ENCODE measurements at places on chromosomes 5 and 9.

DNA sequence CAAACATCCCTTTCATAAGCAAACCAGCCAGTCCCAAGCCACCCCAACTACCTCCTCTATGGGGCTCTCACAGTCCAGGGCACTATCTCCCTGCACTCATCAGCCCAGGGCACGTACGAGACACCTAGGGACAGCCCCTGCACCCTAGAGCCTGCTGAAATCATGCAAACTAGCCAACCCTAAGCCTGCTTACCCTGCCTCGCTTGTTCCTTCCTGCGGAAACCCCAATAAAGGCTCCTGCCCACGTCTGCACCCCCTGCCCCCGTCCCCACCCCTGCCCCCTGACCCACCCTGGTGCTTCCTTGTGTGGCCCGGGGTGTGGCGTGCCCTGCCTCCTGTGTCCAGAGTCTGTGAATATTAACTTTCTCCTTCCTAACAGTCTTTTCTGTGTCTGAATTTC is 135.9 kb downstream of the GADD45G start:
- H3K27me3 ChIP-seq: no peaks in the 10 kb centered on the region
- peaks cover 30% of the 10 kb centered on the region for H3K4me1 ChIP-seq
- H3K27ac ChIP-seq: no peak overlapping the region
- H3K4me3 ChIP-seq: no peak overlapping the region
- H3K36me3 ChIP-seq: no peaks in the 10 kb centered on the region

- DNase-seq: no peak
- H3K4me1 ChIP-seq: no peaks in the 10 kb centered on the region
- H3K27me3 ChIP-seq: no peaks in the 10 kb centered on the region
- no peak overlapping the region for H3K4me3 ChIP-seq
- H3K27ac ChIP-seq: no peak overlapping the region
Observed at GRCh38 chr5:113317636-113318035, 117.2 kb downstream of the TSSK1B start.

- H3K27me3 ChIP-seq: no peaks in the 10 kb centered on the region
- H3K4me1 ChIP-seq: peaks cover 7% of the 10 kb centered on the region
- DNase-seq: no peak
Observed at GRCh38 chr9:2021731-2022130, 6.6 kb downstream of the SMARCA2 start.

- no peaks in the 10 kb centered on the region for H3K27me3 ChIP-seq
- no peaks in the 10 kb centered on the region for H3K36me3 ChIP-seq
- no peak overlapping the region for H3K27ac ChIP-seq
- no peak overlapping the region for H3K4me3 ChIP-seq
Observed at GRCh38 chr9:77807281-77807683, 159.2 kb upstream of the GNA14 start.

DNA sequence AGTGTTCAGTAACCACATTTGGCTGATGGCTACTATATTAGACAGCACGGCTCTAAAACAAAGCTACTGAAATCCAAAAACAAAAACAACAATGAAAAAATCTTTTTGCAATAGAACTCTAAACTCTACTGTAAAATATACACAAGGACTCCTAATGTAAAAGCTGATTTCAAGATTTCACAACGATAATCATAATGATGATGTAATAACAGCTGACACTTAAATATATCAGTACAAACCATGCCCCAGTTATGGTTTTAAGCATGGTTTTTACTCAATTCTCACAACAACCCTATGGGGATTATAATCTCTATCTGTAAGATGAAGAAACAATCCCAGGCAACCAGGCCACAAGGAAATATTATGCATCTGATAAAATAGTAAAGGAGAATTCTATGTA is 3.3 kb downstream of the ZNF300 start:
- no peak overlapping the region for H3K4me3 ChIP-seq
- no peak for DNase-seq
- no peaks in the 10 kb centered on the region for H3K27me3 ChIP-seq
- no peak overlapping the region for H3K27ac ChIP-seq
- H3K4me1 ChIP-seq: no peaks in the 10 kb centered on the region

DNA sequence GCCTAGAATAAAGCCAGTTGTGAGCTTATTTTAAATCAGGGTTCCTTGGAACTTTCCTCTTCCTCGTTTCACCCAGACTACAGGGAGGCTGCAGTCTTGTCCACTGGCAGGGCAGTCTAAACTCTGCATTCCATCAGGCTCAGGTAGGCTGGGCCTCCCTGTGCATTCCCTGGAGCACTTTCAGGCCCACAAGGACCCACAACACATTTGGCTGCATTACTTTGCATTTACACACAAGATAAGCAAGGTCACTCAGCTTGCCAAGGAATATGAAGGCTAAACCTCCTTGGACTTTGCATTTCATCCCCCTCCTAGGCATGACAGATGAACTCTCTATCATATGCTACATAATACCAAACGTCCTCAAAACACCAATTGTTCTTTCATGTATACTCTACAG is 104.2 kb downstream of the MARCHF3 start:
- no peaks in the 10 kb centered on the region for H3K4me1 ChIP-seq
- H3K27me3 ChIP-seq: no peaks in the 10 kb centered on the region
- DNase-seq: no peak
- no peaks in the 10 kb centered on the region for H3K36me3 ChIP-seq
- no peak overlapping the region for H3K4me3 ChIP-seq

DNA sequence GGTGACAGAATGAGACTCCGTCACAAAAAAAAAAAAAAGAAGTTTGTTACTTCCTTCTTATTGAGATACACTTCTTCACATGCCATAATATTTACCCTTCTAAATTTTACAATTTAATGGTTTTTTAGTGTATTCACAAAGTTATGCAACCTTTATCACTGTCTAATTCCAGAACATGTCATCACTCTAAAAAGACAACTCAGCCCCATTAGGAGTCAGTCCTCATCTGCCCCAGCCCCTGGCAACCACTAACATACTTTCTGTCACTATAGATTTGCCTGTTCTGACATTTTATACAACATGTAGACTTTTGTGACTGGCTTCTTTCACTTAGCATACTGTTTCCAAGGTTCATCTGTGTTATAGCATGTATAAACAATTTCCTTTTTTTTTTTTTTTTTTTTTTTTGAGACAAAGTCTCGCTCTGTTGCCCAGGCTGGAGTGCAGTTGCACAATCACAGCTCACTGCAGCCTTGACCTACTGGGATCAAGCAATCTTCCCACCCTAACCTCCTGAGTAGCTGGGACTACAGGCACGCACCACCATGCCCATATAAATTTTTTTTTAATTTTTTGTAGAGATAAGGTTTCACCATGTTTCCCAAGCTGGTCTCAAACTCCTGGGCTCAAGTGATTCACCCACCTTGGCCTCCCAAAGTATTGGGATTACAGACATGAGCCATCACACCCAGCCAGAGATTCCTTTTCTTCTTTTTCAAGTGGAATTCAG is 18.0 kb downstream of the AQP3 start:
- no peaks in the 10 kb centered on the region for H3K4me1 ChIP-seq
- no peaks in the 10 kb centered on the region for H3K36me3 ChIP-seq
- H3K27ac ChIP-seq: no peak overlapping the region
- H3K4me3 ChIP-seq: no peak overlapping the region

DNA sequence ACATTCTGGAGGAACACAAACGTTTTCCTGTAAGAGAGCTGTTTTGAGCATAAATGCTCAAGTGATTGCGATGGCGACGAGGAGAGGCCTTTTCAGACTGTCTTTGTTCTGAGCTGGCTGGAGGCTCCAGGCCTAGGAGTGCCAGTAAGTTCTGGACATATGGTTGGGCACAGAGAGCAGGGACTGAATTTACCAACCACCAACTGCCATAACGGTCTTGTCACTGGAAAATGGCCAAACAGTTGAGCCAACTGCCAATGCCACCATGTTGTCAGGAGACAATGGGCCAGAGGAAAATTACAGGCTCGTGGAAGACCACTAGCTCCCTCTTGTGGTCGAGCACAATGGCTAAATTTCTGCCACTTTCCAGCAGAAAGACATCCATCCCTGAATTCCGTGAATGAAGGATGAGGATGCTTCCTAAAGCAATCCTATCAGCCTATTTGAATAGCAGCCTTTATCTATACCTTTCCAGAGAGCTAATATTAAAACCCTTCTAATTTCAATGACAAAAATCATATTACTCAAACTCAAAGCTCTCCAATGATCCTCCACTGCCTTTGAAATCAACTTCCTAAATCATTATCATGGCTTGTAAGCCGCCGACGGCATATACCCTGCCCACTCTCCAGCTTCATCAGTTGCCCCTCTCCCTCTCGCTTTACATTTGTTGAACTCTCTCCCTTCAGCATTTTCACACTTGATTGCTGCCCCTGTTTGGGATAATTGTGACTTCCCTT is 66.9 kb upstream of the GLIS3 start:
- DNase-seq: no peak
- H3K27me3 ChIP-seq: no peaks in the 10 kb centered on the region
- H3K4me3 ChIP-seq: no peak overlapping the region
- no peak overlapping the region for H3K27ac ChIP-seq

GRCh38 chr9:96660692-96661248 is 5.7 kb upstream of the PRXL2C start:
- no peaks in the 10 kb centered on the region for H3K27me3 ChIP-seq
- no peaks in the 10 kb centered on the region for H3K4me1 ChIP-seq
- H3K36me3 ChIP-seq: no peaks in the 10 kb centered on the region
- no peak overlapping the region for H3K4me3 ChIP-seq
- H3K27ac ChIP-seq: no peak overlapping the region
- DNase-seq: no peak

DNA sequence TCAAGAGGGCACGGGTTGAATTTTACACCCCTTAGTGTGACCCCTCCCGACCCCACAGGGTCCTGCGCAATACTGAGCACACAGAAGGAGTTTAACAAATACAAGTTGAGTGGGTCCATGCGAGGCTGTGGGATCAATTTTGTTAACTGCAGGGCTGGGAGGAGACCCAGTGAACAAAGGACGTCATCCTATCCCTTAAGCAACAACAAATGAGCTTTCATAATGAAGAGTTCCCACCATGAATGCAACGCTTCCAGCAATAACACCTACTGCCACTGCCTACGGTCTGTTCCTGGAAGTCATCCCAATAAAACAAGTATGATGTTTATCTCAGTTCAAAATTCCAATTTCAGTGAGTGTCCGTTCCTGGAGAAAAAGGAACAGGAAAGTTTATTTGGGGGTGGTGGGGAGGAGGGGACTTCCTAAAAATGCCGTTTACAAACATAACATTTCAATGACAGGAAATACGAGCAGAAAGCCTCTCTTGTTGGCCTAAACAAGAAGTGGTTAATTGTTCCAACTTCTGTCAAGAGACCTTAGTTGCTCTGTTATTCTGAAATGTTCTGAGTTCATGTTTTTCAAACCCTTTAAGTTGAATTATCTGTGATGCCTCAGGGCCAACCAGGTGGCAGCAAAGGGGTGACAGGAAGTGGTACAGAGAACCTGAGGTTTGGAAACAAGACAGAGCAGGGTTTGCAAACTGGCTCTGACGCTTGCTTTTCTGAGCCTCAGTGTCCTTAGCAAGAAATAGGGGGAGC is 65.8 kb upstream of the PLPP6 start:
- H3K27ac ChIP-seq: peak overlapping the region; percentile 16
- no peak overlapping the region for H3K4me3 ChIP-seq
- DNase-seq: peak; percentile 72
- no peaks in the 10 kb centered on the region for H3K4me1 ChIP-seq
- H3K36me3 ChIP-seq: no peaks in the 10 kb centered on the region

DNA sequence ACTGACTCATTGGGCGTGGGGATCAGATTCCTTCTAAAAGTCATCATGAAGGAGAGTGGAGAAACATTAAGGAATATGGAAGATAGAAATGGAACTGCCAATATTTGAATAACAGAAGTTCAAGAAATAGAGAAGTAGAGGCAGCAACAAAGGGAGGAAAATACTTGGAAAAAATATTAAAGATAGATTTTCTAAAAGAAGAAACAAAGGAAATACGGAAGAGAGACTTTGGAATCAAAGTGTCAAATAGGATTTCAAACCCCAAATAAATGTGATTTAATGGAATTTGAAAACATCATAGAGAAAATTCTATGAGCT is 605.1 kb upstream of the KLF4 start:
- H3K27ac ChIP-seq: peak overlapping the region; percentile 55
- no peaks in the 10 kb centered on the region for H3K27me3 ChIP-seq
- H3K4me1 ChIP-seq: no peaks in the 10 kb centered on the region
- DNase-seq: no peak

DNA sequence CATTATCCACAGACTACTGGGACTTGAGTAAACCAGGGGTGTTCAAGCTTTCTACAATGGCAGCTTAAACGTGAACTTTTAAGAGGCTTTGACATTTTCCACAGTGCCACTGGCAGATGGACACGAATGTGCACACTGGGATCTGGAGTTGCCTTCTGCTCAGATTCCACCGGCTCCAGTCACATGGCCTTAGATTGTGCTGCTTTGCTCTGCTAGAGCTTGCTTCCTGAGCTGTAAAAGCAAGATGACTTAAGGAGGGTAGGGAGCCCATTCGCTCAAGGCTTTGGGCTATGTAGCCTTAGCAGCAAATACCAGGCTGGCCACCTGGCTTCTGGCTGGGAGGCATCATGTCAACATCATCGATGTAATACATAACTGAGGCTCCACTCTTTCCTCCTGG is 436.9 kb downstream of the MED10 start:
- no peak overlapping the region for H3K27ac ChIP-seq
- no peak for DNase-seq
- no peak overlapping the region for H3K4me3 ChIP-seq

- peaks cover 11% of the 10 kb centered on the region for H3K27me3 ChIP-seq
- H3K4me3 ChIP-seq: no peak overlapping the region
- no peaks in the 10 kb centered on the region for H3K4me1 ChIP-seq
- no peak overlapping the region for H3K27ac ChIP-seq
- no peaks in the 10 kb centered on the region for H3K36me3 ChIP-seq
- DNase-seq: no peak
Observed at GRCh38 chr5:176870110-176870591, 29.0 kb downstream of the HK3 start.
